Anterior cingulate cortex (tissue), 58 donors: ENCODE measurements at places on chromosomes 2 and 18.

DNA sequence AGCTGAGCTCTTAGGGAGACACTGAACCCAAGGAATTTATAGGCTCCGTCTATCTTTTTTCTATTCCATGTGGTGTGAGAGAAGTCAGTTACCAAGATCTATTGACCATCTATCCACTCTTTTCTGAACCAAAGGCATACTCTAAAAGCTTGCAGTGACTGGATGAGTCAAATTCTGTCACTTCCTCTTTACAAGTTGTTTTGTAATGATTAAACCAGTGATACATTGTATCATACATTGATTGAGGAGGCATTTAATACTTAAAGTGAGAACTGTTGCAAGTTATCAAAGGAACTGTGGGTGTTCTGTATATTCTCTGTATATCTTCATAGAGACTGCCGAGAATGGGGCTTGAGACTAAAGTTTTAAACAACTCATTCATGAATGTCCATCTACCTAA lies 188.8 kb downstream of the CAMKMT start:
- no peak for DNase-seq

- no peak for DNase-seq
Measured at GRCh38 chr2:31125918-31126695, 12.1 kb downstream of the GALNT14 start.

GRCh38 chr2:5319493-5319892 lies 372.7 kb upstream of the SOX11 start:
- no peak for DNase-seq

DNA sequence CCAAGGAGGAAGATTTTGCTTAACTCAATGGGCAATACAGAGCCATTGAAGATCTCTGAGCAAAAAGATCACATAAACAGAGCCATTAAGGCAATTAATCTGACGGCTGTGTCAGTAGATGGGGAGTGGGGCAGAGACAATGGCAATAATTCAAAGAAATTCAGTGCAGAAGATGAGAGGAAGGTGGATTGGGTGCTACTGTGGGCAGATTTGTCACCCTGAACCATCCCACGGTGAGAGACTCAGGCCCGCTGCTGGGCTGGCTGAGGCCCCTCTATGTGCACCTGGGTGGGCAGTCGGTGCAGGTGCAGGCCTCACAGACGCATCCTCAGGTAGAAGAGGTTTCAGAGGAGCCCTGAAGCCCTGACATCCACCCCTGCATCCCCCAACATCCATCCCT lies 458.6 kb downstream of the EIPR1 start:
- DNase-seq, result no peak
